Bronchial epithelial cell (primary cell): ENCODE measurements at places on chromosomes 11 and 22. TPM values are rescaled to one million over a fixed set of nuclear protein-coding genes. Genes with fewer than 3 reads are reported as not detected.

- no peak for DNase-seq
Observed at GRCh38 chr11:74685905-74686304, 45.3 kb downstream of the CHRDL2 start.

DNA sequence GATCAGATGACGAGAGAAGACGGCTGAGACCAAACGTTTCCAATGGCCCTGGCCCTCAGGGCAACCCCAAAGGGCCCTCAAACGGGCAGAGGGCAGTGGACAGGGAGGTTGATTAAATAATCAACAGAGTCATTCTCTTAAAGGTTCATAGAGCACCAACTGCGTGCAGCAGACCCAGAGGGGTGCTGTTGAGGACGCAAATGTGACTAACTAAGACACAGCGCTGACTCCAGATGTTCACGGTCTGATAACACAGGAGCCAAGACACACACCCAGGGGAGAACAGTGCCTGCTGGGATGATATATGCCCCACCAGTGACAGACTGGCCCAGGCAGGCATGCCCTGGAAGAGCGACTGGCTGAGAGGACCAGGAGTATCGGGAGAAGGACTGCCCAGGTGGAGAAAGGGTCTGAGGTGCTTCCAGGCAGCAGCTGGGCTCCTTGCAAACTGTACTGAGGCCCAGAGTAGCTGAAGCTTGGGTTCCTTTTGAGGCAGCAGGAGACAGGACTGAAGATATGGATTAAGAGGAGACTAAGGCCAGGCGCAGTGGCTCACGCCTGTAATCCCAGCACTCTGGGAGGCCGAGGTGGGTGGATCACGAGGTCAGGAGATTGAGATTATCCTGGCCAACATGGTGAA is 7.7 kb downstream of the VWCE start:
- DNase-seq: no peak

DNA sequence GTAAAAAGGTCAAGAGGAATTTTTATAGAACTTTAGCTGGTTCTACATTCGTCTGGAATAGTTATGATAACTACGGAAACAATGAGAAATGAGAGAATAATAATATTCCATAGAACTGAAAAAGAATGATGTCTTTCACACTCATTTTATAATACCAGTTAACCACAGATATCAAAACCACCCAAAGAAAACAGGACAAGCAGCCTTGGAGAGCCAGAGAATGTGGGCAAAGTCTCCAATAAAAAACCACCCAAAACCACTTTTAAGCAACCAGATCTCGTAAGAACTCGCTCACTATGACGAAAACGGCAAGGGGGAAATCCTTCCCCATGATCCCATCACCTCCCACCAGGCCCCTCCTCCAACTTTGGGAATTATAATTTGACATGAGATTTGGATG is 60.8 kb downstream of the ARHGAP32 start:
- DNase-seq: no peak

DNA sequence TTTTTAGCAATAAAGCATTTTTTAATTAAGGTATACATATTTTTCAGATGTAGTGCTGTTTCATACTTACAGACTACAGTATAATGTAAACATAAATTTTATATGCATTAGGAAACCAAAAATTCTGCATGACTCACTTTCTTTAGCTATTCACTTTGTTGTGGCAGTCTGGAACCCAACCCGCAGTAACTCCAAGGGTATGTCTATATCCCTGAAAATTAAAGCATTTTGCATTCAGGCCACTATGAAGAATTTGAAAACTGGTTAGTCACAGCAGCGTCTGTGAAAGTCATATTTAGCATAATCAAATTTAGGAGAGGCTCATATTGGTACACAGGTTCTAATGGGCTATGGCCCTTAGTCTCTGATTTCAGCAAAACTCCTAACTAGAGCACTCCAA is 46.8 kb downstream of the BBOX1 start:
- DNase-seq: peak; percentile 63

DNA sequence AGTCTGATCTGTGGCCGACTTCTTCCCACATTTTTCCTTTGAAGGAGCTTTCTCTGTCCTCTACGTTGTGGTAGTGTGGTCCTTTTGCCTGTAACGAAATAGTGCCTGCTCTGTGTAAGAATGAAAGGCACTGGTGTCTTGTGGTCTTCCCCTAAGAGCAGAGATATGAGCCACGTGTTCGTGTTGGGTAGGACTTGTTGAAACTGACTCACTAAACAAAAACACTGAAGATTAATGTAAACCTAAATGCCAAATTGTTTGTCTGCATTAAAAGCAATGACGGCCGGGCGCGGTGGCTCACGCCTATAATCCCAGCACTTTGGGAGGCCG is 10.1 kb upstream of the RPS3 start:
- no peak for DNase-seq

GRCh38 chr11:108838102-108838791 is 173.4 kb downstream of the DDX10 start:
- no peak for DNase-seq

- no peak for DNase-seq
Observed at GRCh38 chr11:74403607-74404321, 5.5 kb upstream of the PGM2L1 start.

DNA sequence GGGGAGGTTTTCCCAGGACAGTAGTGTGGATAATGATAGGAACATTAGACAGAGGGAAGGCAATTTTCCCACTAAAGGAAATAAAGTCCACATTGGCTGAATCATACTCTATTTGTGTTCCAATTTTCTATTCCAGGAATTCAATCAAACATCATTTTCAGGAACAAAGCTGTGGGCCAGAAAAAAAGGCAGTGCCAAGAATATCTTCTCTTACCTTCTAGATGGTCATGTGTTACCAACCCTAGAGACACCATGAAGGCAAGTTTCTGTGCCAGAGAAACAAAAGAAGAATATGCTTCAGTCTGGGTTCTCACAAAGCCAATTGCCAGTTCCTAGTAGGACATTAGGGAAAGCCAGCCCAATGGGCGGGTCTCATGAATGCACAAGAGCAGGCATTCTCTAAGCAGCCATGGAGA is 27.5 kb downstream of the LARGE2 start:
- DNase-seq: no peak

The PPP6R2 gene
- total RNA-seq: 50.5 and 57.5 TPM in 2 replicates

GRCh38 chr11:65357856-65358356 is 3.4 kb downstream of the TIGD3 start:
- DNase-seq: no peak

GRCh38 chr11:110362971-110363509 is 66.6 kb upstream of the RDX start:
- no peak for DNase-seq

DNA sequence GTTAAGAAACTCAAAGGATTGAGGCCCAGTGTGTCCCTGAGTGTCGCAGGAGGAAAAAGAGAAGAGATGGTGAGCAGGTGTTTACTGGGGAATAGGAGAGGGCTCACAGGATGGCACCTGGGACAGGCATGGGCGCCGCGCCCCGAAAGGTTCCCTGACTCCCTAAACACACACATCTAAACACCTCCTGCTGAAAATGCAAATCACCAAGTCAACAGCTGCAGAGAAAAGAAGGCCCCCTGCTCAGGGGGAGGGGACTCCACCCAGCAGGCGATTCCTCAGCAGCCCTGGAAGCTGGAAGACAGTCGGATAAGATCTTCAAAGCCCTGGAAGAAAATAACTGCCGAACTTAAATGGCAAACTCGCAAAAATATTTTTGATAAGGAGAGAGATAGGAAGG is 377.2 kb downstream of the BRD1 start:
- DNase-seq: no peak

DNA sequence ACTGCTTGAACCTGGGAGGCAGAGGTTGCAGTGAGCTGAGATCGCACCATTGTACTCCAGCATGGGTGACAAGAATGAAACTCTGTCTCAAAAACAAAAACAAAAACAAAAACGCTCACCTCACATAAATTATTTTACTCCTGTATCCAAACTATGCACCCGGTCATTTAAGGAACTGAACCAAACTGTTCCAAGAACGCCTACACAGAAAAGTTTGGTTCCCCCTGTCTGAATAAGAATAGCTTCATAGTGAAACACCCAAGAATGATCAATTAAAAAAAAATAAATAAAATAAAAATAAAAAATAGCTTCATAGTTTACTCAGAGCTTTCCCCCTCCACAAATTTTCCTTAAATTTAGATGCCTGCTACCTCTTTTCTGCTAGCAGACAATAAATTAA is 13.7 kb downstream of the NUP98 start:
- no peak for DNase-seq

The TSPAN32 gene
- not detected in 2 replicates for total RNA-seq

DNA sequence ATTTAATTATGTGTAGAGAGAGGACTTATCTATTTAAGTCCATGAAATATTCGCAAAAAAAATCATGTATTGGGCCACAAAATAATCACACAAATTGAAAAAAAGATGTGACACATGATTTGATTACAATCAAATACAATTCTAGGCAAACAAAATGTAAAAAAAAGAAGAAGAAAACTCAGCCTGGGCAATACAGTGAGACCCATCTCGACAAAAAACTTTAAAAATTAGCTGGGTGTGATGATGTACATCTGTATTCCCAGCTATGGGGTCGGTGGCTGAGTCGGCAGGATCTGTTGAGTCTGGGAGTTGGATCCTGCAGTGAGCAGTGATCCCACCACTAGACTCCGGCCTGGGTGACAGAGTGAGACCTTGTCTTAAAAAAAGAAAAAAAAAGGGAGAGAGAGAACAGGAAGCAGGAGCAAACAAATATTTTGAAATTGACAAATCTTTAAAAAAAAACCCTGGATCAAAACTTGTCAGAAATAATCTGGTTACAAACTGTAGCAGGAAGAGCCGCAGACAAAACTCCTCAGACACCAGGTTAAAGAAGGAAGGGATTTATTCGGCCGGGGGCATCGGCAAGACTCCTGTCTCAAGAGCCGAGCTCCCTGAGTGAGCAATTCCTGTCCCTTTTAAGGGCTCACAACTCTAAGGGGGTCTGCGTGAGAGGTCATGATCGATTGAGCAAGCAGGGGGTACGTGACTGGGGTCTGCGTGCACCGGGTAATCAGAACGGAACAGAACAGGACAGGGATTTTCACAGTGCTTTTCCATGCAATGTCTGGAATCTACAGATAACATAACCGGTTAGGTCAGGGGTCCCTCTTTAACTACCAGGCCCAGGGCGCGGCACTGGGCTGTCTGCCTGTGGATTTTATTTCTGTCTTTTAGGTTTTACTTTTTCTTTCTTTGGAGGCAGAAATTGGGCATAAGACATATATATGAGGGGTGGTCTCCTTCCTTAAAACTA is 3.3 kb upstream of the TYMP start:
- DNase-seq: no peak

The LMNTD2 gene
- 0.90 and 1.1 TPM in 2 replicates for total RNA-seq

DNA sequence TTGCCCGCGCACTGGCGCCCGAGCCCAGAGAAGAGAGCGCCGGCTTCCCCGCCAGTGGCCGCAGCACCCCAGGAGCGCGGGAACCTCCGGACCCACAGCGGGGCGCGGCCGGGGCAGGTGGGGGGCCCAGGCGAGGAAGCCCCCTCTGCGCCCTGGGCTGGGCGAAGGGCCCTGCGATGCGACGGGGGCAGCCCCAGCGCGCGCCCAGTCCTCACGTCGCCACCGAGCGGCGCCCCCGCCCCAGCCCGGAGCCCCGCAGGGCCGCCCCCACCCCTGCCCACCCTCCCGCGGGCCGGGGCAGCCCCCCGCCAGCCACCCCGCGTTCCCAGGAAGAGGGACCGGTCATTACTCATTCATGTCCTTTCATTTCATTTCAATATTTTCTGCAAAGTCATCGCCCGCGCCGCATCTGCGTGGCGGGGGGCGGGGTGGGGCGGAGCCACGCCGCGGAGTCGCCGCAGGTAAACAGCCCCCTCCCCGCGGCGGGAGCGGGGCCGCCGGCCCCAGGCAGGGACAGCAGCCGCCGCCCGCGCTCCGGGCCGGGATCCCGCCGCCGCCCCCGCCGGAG is 673 bp upstream of the PANX2 start:
- no peak for DNase-seq

DNA sequence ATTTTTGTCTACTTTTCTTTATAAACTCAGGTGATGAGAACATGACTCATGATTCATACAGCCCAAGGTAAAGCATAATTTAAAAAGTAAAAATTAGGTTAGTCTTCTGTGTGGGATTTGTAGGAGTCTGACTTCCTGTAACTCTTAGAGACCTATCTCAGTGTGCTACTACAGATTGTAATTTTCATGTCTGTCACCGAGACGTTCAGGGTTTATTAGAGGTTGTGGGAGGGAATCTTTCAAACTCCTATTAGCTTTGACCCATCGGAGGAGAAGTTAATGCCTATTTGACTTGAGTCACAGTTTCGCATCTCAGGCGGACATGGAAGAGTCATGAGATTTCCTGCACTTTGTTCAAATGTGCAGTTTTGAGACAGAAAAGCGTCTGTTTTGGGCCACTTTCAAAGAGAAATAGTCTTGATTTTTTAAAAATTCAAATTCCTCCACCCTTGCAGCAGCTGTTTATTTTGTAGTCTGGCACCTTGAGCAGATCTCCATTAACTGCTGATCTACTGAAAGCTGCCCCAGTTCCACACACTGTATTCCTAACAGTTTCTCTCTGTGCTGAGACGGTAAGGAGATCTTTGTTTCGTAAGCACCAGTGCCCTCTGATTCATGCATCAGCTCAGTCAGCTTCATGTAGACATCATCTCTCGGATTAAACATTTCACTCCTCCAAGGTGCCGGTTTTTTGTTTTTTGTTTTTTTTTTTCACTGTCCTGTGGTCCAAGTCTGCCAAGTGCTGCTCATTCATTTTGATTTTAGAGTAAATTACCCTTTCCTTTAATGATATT is 24.3 kb downstream of the ALKBH3 start:
- peak; percentile 88 for DNase-seq

DNA sequence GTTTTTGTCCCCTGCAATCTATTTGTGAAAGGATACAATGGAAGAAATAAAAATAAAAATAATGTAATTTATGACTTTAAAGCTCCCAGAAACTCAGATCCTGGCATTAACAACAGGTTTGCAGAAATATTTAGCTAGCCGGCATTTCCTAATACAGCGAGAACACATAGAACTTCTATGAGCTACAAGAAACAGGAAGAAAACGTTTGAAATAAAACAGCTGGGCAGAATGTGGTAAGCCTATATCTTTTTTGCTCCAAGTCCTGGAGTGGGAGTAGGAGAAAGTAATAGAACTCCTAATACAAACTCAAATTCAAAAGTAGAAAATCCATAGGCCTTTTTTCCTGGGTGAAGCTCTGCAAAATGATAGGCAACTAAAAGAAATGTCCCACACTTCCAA is 29.6 kb upstream of the FIBIN start:
- DNase-seq: no peak

The DUSP8 gene
- total RNA-seq: 0.26 and 0.64 TPM in 2 replicates

The OR5A1 gene
- total RNA-seq: not detected in 2 replicates

DNA sequence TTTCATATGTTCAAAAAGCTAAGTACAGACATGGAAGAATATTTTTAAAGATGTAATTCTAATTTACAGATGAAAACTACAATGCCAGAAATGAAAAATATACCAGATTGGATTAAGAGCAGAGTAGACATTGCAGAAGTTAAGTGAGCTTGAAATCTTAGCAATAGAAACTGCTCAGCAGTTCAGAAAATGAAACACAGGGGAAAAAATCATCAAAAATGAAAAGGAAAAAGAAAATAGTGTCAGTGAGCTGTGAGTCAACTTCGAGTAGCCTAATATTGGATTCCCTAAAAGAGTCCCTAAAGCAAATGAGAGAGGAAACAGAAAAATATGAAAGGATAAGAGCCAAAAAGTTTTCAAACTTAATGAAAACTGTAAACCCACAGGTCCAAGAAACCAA is 25.8 kb upstream of the IL10RA start:
- DNase-seq: no peak

GRCh38 chr11:66131937-66132632 is 62.0 kb downstream of the PACS1 start:
- DNase-seq: no peak
